ENCODE measurements at places on chromosomes 2 and 18. TPM values are rescaled to one million over a fixed set of nuclear protein-coding genes. Genes with fewer than 3 reads are reported as not detected.

DNA sequence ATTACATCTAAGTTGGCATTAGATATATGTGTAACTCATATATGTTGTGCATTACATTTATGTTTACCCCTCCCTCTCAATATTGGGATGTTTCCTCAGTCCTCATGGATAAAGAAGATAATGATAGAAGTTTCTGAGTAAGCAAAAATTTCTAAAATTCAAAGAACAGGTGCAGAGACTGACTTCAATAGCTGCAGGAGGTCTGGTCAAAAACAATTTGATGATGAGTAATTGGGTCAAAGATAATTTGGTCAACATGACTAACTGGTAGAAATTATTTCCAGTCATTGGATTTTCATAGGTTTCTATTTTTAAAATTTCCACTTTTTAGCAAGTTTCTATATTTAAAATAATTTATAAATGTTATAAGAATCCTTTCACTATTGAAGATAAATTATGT, 1130.9 kb upstream of the SLC39A10 start:
- H3K27me3 ChIP-seq: no peaks in the 10 kb centered on the region
- no peak overlapping the region for H3K4me3 ChIP-seq
- H3K4me1 ChIP-seq: no peaks in the 10 kb centered on the region
- no peaks in the 10 kb centered on the region for H3K36me3 ChIP-seq

GRCh38 chr2:1017827-1018226, 67.2 kb downstream of the SNTG2 start:
- no peaks in the 10 kb centered on the region for H3K4me1 ChIP-seq
- H3K36me3 ChIP-seq: no peaks in the 10 kb centered on the region
- no peak overlapping the region for H3K27ac ChIP-seq
- no peaks in the 10 kb centered on the region for H3K27me3 ChIP-seq
- no peak for DNase-seq

- no peak overlapping the region for H3K4me3 ChIP-seq
- no peaks in the 10 kb centered on the region for H3K4me1 ChIP-seq
- no peaks in the 10 kb centered on the region for H3K36me3 ChIP-seq
- no peaks in the 10 kb centered on the region for H3K27me3 ChIP-seq
- DNase-seq: no peak
Observed at GRCh38 chr2:76427452-76427851, 716.7 kb upstream of the GCFC2 start.

DNA sequence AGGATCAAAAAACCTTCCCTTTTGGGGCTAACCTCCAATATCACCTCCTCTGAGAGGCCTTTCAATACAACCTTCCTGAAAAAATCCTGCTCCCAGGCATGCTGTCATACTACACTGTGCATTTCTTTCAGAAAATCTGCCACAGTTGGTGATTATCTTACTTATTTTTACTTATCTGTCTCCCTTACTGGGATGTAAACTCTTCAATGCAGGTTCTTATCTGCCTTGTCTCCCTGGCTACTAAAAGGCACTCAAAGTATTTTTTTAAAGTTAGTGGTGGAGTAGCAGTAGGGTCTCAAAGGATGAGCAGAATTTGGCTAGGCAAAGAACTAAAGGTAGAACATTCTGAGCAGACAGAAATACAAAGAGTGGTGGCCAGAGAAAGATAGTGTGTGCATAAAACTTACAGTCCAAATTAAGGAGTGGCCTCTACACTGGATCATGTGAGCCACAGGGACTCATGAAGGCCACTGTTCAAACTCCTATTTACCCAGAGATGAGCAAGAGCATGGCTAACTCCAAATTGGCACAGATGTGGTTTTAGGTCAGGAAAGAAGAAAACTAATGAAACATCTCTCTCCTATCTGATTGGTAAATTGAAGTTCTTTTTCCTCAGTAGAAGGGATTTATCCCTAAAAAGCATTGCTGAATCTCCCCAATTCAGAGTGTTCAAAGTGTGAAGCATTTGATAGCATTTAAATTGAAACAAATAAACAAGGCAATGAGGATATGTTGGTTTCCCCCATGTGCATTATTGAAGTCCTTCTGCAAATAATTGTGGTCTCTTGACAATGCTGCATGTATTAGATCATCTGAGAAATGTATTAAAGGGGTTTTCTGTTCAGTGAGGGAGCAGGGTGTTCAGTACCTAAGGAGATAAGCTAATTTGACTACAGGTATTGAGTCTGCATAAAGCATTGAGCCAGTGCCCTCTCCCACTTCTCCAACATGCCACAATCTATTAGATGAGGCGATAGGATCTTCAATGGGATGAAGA, 285.5 kb downstream of the MREG start:
- H3K36me3 ChIP-seq: no peaks in the 10 kb centered on the region
- no peak for DNase-seq
- H3K4me1 ChIP-seq: no peaks in the 10 kb centered on the region
- no peaks in the 10 kb centered on the region for H3K27me3 ChIP-seq
- no peak overlapping the region for H3K4me3 ChIP-seq

GRCh38 chr2:47494267-47495130, 91.5 kb downstream of the MSH2 start:
- H3K4me1 ChIP-seq: no peaks in the 10 kb centered on the region
- no peaks in the 10 kb centered on the region for H3K36me3 ChIP-seq
- no peak for DNase-seq

TBR1 gene
- not detected for polyA plus RNA-seq

PXDN gene
- 4.7 TPM for polyA plus RNA-seq

OTOS gene
- 1.5 TPM for polyA plus RNA-seq

SLC4A5 gene
- polyA plus RNA-seq: 1.1 TPM

Measured in kidney (tissue), 22 donors.